ENCODE measurements at places on chromosomes 13 and 19.

- DNase-seq, result no peak
Measured at GRCh38 chr13:20077086-20077485, 83.8 kb downstream of the GJA3 start.

- DNase-seq, result no peak
Measured at GRCh38 chr19:11673608-11674041, 65.1 kb downstream of the ZNF823 start.

DNA sequence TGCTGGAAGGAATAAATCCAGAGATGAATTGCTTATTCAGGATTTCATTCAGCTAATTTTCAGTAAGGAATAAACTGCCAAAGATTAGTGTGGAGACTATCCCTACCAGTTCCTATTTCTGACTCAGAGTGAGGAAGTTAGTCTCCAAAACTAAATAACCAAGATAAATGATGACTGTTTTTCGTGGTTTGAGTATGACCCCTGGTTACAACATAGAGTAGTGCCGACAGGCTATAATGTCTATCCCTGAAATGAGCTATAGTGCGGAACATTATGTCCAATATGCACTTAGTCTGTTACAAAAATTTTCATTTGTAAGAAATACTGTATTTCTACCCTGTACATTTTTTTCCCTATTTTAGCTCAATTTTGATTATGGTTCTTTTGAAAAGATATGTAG, 51.4 kb downstream of the NBEA start:
- no peak for DNase-seq

- DNase-seq, result peak; percentile 65
Measured at GRCh38 chr13:95185851-95186250, 115.4 kb downstream of the ABCC4 start.

DNA sequence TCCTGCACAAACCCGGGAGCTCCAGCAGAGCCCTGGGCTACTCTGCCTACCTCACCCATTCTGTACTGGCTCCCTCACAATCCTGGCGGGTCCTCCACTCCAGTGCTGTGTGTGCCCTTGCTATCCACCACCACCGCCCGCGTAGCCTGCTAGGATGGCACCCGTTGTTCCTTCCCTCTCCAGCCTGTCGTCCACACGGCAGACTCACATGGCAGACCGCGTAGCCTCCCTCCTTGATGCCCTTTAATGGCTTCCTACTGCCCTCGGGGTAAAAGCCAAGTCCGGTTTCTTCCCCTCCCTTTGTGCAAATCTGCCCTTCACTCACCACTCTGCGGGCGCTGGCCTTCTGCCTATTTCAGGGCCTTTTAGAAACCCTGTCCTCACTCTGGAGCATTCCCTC, 106.6 kb downstream of the RAB20 start:
- no peak for DNase-seq

DNA sequence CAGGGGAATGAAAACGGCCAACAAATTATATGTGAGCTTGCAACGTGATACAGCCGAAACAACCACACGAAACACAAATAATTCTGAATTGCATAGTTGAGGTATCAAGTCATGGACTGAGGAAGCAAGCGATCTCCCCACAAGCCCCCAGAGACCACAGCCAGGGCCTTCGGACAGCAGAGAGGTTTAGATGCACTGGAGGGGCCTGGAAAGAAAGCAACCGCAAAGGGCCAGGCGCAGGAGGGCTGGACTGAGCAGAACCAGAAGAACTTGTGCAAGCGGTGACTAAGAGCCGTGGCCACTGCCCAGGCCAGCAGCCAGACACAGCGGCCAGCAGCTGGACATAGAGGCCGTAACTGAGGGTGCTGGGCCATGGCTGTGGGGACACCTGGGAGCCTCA, 131.4 kb downstream of the TNFRSF19 start:
- DNase-seq, result no peak

- no peak for DNase-seq
Measured at GRCh38 chr19:15109768-15110417, 2.7 kb downstream of the SYDE1 start.

DNA sequence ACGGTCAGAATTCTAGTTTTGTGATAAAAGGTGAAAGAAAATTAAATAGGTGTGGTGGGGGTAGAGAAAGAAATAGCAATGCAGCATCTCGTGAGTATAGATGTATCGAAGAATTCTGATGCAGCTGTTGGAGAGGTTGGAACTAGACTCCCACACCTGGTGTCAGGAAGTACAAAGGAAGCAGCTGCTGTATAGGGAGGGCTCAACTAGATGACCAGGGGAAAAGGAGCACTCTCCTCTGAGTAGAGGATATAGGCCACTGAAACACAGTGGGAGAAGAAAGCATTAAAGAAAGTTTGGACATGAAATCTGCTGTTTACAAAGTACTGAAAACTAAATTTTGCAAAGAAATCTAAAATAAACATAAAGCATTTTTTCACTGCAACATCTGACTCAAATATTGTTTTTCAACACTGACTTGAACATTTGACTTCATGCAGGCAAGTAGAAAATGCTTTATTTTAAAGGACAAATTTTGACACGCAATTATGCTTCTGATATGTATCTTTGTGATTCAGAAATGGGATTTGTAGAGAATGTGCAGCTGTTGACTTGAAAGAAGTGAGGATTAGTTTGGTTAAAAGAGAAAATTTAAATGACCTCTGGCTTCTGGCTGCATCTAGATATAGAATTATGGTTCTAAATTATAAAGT, 82.2 kb downstream of the MIPEP start:
- DNase-seq, result no peak

Measured in CD4-positive, alpha-beta T cell treated with Interleukin-1 beta for 1 hour (primary cell).